ENCODE measurements at places on chromosomes 5 and 9.

DNA sequence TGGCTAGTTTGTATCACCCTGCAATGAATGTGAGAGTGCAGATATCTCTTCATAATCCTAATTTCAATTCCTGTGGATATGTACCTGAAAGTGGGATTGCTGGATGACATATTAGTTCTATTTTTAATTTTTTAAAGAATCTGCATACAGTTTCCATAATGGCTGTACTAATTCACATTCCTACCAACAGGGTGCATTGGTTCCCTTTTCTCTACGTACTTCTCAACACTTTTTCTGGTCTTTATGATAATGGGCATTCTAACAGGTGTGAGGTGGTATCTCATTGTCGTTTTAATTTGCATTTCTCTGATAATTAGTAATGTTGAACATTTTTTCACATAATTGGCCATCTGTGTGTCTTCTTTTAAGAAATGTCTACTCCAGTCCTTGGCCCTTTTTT is 927.5 kb downstream of the DTWD2 start:
- no peak for DNase-seq

- no peak for DNase-seq
Observed at GRCh38 chr5:60256546-60256945, 363.0 kb upstream of the PDE4D start.

DNA sequence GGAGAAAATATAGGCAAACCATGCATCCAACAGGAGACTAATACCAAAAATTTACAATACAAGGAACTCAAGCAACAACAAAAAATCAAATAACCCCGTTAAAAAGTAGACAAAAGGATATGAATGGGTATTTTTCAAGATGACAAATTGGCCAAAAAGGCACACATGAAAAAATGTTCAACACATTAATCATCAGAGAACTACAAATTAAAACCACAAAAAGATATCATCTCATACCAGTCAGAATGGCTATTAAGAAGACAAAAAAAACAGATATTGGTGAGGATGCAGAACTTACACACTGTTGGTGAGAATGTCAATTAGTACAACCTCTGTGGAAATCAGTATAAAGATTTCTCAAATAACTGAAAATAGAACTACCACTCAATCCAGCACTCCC is 35.0 kb downstream of the TEX10 start:
- DNase-seq, result no peak

DNA sequence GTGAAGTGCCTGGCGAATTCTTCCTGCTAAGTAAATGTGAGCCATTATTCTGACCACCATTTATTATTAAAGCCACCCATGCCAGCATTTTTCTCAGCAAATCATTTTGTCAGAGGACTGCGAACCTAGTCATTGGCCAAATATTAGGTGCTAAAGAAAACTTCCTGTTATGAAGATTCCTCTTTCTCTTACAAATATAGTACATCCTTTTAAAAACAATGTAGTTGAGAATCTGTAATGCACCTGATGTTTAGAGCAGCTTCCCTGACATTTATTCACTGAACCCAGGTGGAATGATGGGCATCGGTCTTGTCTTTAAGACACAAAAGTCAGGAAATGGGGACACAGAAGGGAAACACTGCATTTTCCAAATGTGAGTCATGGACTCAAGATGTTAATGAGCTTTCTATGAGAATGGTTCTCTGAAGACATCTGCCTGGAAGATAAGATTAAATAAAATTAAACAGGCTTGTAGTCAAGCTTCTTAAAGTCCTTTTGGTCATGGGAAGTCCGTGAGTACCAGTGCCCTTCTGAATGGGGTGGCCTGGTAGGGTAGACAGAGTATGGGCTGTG is 290.6 kb downstream of the FBXL7 start:
- no peak for DNase-seq

GRCh38 chr9:121598965-121599871 is 52.2 kb upstream of the DAB2IP start:
- DNase-seq, result no peak

DNA sequence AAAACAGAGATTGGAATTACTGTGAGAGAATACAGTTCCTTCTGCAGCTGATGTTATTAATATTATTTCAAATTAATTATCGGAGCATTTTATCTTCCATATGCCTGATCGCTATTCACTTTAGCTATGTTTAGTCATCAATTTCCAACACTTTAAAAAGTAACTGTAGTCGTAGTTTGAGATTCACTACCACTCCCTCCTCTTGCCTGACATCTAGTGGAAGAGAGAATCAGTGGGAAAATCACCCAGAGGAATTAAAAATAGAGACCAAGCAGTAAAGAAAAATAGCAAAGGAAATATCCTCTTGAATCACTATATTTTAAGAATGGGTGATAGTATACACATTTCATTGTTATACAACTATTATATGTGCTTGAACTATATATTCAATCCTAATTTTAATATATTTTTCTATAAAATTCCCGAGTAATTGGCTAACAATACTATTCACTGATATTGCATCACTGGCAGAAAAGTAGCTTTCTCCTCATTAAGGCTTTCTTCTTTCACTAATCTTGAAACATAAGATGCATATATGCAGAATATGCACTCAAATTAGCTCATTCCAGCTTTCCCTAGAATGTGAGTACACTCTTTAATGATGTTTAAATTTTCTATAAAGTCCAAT is 708.7 kb downstream of the CDH9 start:
- no peak for DNase-seq

GRCh38 chr9:123096987-123097386 is 63.5 kb downstream of the GPR21 start:
- DNase-seq, result no peak

DNA sequence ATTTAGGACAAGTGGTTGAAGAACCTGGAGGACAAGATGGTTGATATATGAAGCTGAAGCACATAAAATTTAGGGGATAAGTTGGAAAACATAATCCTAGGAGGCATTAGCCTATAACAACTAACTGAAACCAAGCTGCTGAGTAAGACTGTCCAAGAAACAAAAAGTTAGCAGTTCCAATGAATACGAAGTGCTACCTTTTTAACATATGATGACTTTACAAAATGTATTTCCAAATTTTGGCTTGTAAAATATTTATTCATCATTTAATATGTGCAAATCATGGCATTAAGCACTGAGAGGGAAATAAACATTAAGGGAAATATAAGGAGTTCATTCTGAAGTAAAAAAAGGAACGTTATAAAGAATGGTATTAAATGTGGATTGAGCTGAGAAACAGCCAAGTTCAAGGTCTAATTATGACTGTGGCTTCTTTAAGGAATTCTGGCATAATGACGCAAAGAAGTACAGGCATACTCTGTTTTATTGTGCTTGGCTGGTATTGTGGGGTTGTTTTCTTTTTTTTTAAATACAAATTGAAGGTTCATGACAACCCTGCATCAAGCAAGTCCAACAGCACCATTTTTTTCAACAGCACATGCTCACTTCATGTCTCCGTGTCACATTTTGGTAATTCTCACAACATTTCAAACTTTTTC is 7.7 kb downstream of the RAPGEF6 start:
- DNase-seq, result no peak

GRCh38 chr5:64632251-64632650 is 58.1 kb upstream of the SHISAL2B start:
- no peak for DNase-seq

DNA sequence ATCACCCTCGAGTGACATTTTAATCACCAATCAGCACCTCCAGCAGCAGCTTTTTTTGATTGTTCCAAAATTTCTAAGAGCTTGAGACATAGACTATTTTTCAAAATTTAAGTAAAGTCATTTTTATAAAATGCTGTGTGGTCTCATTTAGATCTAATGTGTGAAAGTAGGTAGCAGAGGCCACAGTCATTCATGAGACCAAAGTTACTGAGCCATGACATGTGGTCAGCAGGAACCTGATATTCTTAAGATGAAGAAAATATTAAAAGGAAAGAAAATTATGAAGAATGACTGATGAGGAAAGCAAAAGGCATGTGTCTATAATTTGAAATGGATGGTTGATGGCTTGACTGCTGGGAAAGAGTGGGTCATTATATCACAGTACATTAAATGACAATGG is 7.2 kb downstream of the FREM1 start:
- no peak for DNase-seq

- no peak for DNase-seq
Observed at GRCh38 chr5:116444373-116445295, 130.0 kb downstream of the SEMA6A start.

GRCh38 chr5:178770621-178771020 is 40.2 kb upstream of the ZNF354A start:
- DNase-seq, result no peak

DNA sequence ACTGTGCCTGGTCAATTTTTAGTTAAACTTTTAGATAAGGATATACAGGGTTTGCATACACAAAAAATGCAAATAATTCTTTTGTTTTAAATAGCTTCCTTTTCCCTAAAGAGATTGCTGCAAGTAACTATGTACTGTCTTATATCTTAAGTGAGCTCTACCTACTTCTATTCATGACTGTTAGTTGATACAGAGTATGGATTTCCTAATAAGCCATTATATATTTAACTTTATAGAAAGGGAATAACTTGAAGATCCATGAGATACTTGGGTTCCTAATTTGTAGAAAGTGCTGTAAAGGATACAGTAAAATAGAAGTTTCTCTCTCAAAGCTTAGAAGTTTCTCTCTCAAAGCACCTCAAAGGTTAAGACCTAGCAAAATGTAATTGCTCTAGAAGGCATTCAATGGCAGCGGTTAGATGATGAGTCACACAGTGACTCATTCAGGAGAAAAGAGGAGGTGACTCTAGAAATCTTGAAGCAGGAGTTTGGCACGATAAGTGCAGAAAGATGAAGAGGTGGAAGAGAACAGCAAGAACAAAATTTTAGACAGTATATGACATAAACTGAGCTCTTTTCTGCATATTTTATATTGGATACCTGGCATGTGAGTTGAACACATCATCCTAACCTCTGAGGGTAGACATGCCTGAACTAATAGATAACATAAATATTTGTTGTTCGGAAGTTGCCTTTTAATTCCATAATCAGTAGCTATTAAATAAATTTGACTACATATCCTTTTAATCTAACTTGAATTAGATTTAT is 5.5 kb upstream of the DNAJC21 start:
- DNase-seq, result no peak

- DNase-seq, result no peak
Observed at GRCh38 chr5:96209829-96210228, 223.2 kb downstream of the PCSK1 start.

DNA sequence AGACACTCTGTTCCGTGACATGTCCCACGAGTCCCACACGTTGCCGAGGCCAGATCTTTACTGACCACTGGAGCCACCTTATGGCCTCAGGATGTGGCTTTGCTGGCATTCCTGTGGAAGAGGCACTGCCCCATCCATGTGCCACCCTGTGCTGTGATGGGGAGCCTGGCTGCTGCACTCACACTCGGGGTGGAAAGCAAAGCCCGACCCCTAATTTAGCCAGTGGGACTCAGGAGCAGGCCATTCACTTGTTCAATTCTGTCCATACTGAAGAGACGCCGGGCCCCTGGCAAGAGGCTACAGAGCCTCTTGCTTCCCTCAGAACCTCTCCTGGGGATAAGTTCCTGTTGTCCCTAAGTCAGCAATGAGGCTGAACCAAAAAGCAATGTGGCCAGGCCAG is 18.6 kb upstream of the CEP72 start:
- DNase-seq, result no peak

GRCh38 chr5:143506836-143507552 is 103.5 kb upstream of the NR3C1 start:
- DNase-seq, result no peak

DNA sequence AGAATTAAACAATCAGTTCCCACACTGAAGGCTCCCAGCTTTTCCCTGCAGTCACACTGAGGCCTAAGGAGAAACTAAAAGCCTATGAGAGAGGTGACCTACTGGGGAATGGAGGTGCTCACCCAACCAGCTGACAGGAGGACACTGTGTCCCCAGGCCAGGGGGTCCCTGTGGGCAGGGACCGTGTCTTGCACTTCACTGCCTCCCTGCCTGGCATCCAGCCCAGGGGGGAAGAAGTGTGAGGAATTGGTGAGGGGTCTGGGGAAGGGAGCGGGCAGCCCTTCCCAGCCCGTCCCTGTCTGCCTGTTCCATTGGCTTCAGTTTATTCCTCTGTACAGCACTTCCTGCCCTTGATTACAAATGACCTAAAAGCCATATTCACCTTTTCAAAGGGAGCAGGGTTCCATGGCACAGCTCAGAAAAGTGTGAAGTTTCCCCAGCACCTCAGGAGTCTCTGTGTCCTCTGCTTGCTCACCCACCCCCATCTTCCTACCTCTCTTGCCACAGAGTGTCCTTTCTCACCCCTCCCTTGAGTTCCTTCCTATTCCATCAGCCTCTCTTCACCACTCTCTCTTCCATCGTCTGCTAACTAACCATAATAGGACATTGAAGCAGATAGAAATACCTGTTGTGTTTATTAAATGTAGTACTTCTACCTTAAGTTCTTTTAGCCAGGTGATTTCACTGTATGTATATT is 12.9 kb downstream of the OTULINL start:
- no peak for DNase-seq

GRCh38 chr5:122607818-122608217 is 167.1 kb upstream of the SNX2 start:
- no peak for DNase-seq

DNA sequence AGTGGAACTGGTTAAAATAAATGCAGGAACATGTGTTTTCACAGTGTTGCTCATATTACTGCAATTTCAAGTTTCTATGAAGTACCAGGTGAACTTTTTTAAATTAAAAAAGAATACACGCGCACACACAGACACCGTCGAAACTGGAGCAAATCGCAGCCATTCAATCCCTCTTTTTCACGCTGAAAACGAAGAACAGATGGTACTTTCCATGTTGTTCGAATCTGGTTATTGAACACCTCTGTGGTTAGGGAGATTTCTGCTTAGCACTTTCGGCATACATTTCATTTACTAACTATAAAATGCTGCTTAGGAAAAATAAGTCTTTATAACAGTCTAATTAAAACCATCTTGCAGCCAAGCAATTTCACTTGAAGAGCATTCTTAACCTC is 6.8 kb downstream of the ZNF608 start:
- no peak for DNase-seq

DNA sequence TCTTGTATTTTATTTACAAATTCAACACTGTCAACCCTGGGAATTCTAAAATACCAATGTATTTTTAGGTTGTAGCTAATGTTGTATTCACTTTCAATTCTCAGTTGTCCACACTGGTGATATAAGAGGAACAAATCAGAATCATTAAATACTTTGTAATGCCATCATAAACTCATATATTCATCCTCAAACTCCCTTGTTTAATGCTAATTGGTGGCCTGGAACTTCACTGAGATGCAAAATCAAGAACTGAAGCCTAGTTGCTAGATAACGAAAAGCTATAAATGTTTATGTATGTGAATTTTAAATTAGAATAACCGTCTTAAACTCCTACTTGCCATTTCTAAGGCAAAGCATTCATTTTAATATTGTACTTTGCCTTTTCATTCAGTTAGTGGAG is 274.7 kb downstream of the RAB3C start:
- no peak for DNase-seq

GRCh38 chr9:118931941-118932340 is 437.3 kb downstream of the BRINP1 start:
- DNase-seq, result no peak
